Glomerular endothelial cell (primary cell): ENCODE measurements at places on chromosomes 4 and X.

- DNase-seq, result no peak
Observed at GRCh38 chr4:31366041-31366440, 645.9 kb downstream of the PCDH7 start.

DNA sequence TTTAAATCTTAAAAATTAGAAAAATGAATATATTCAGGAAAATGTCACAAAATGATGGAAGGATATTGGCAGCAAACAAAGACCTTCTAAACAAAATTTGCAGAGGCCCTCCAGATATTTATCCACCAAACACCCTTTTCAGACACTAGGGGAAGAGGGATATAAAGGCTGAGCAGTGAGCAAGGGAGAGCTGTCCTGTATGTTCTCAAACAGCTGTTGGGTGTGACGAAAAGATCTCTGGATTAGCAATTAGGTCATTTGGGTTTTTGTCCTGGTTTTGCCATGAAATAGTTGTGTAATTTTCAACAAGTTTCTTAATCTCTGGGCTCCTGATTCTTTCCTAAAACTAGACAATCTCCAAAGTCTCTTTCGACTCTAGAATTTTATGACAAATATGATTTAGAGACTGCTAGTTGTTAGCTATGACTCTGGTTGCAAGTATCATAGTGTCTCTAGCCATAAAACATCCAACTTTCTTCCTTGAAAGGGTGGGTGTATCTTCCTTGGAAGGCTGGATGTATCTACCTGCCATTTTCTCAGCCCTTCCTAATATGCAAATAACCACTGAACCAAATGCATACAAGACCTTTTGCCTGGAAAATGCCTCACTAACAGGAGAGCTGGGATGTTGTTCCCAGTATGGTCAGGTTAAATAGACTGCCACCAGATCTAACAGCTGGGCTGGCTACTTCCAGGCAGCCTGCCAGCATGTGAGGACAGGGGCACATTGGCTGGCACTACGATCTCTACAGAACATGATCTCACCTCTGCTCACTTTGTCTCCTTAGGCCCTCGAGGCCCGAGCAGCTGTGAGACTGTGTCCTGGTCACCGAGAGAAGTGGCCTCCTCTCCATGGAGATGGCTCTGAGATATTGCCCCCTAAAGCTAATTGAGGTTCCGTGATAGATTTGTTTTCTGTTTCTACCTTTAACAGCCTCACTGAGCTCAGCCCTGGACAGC is 225.5 kb upstream of the JADE1 start:
- DNase-seq, result no peak

GRCh38 chr4:57854748-57855147 is 744.6 kb upstream of the IGFBP7 start:
- no peak for DNase-seq

DNA sequence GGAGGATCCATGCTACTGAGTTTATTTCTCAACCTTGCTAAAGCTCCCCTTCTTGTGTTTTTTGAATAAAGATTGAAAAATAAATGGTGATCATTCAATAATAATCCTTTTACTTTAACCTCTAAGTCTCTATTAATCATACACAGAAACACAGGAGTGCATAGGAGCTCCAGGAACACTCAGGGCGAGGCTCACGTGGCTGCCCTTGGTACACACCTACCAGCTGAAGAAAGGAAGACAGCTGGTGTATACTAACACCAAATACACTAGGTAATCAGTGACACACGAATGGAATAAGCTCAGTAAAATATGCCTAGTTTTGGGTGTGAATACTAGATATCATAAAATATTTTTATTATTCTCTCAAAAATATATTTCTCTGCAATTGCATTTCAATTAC is 26.2 kb downstream of the CCDC149 start:
- DNase-seq, result no peak

DNA sequence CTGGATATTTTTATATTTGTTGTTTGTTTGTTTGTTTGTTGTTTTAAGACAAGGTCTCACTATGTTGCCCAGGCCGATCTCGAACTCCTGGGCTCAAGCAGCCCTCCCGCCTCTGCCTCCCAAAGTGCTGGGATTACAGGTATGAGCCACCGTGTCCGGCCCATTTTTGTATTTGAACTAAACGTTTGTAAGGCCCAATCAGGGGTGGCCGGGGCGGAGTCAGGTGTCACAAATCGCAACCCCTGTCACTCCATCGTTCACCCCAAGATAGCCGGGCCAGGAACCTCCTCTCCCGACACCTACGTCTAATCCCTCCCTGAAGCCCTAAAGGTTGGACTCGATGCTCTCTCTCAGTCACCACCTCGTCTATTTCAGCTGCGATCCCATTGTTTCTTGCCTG is 722 bp upstream of the EFHC2 start:
- no peak for DNase-seq

- no peak for DNase-seq
Observed at GRCh38 chr4:16083241-16084191, at the start of gene PROM1. PROM1 (minus strand) TSS chr4:16084023; CDS start chr4:16075906, 8,117 bp downstream.

DNA sequence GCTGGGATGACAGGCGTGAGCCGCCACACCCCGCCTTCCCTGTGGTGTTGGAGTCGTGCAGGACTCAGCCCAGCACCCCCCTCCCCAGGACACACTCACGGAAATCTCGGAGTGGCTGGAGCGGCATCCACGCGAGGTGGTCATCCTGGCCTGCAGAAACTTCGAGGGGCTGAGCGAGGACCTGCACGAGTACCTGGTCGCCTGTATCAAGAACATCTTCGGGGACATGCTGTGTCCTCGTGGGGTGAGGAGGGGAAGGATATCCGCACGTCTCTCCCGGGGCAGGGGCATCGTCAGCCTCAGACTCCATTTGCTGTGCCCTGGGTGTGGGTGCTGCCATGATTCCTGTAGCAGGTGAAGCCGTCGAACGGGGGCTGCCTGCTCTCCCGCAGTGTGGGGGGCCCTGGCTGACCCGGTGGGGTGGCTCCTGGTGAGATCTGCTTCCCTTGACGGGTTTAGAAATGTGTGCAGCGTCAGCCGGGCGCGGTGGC is 10.3 kb downstream of the PLCXD1 start:
- DNase-seq, result no peak

- DNase-seq, result no peak
Observed at GRCh38 chrX:94430091-94430490, 756.1 kb downstream of the FAM133A start.

GRCh38 chrX:155231163-155231562 is 14.9 kb downstream of the VBP1 start:
- DNase-seq, result no peak

- no peak for DNase-seq
Observed at GRCh38 chr4:173264245-173264644, 69.9 kb downstream of the HMGB2 start.

DNA sequence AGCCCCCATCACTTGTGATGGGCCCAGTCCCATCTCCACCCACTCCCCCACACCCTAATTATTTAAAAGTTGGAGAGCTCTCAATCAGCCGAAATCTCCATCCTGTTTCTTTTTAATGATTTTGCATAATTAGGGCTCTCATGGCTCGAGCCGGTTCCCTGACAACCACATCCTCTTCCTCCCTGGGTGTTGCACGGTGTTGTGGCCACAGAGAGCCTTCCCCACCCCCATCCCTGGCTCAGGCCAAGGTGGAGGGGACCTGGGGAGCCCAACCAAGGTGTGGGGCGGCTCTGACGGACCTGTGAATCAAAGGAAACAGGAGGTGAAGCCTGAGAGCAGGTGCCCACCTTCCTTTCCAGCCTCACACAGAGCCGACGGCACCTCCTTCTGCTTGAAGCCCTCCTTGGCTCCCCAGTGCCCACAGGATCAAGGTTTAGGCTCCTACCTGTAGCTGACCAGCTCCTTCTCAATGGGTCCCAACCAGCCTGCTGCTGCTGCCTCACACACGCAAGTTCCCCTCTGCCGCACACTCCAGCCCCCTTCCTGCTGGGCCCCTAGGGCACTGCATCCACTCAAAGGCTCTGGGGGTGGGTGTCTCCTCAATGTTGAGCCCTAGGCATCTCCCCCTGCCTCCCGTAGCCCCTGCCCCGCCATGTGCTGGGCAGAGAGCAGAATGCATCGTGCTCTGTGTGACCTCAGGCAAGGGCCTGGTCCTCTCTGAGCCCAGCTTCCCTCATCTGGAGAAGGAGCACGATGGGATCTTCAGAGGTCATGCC is 68.7 kb downstream of the WFS1 start:
- DNase-seq, result no peak

DNA sequence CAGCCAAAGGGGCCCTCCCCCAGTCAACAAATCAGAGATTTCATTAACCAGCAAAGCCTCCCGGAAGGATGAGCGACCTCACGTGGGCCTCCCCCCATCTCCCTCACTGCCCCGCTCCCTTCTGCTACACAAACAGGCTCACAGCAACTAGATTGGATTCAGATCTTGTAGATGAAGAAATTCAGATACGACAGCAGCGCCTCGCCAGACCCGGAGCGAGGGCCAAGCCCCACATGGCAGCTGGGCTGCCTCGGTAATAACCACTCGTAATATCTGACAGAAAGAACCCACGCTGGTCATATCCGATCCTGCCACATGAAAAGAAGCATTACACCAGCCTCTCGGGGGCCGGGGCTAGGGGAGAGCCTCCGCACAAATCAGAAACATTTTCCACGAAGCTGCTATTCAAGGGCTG is 581.3 kb downstream of the BCOR start:
- DNase-seq, result no peak

GRCh38 chr4:168865854-168866253 is 144.2 kb downstream of the CBR4 start:
- no peak for DNase-seq

DNA sequence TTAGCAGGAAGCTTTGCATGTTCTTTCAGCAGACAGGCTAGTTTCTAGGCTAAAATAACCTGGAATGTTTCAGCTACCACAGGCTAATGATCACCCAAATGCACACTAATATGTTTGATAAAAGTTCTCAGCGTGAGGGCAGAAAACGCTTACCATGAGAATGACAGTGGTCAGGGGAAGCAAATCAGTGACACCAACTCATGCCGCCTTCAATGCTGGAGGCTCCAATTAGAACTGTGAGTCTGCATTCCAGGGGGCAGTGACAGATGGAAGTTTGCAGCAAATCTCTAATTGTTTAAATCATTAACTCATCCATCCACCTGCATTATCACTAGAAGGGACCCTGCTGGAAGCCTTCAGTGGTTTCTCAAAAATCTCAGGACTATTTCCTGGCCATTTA is 43.2 kb downstream of the ANOS1 start:
- no peak for DNase-seq

GRCh38 chrX:46311581-46312120 is 233.6 kb downstream of the ZNF674 start:
- DNase-seq, result no peak

- DNase-seq, result no peak
Observed at GRCh38 chrX:29580560-29580959, 634.8 kb upstream of the MAGEB2 start.

GRCh38 chr4:10111067-10111801 is 5.4 kb downstream of the WDR1 start:
- no peak for DNase-seq

- DNase-seq, result no peak
Observed at GRCh38 chr4:113331811-113332210, 282.4 kb downstream of the ANK2 start.

GRCh38 chrX:110180176-110180927 is 137.5 kb downstream of the AMMECR1 start:
- DNase-seq, result no peak

DNA sequence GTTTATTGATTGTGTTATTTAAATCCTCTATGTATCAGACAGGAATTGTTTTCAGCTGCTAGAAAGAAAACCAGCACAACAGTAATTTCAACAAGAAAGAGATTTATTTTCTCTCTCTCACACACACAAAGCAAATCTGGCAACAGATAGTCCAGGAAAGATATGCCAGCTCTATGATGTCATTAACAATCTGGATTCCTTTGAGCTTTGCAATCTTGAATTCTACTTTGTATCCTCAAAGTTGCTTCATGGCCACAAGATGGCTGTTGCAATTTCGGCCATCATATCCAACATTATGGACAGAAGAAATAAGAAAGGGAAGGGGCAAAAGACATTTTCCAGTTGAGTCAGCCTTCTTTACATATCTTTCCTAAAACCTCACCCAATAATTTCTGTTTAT is 19.8 kb upstream of the FMR1 start:
- DNase-seq, result no peak

DNA sequence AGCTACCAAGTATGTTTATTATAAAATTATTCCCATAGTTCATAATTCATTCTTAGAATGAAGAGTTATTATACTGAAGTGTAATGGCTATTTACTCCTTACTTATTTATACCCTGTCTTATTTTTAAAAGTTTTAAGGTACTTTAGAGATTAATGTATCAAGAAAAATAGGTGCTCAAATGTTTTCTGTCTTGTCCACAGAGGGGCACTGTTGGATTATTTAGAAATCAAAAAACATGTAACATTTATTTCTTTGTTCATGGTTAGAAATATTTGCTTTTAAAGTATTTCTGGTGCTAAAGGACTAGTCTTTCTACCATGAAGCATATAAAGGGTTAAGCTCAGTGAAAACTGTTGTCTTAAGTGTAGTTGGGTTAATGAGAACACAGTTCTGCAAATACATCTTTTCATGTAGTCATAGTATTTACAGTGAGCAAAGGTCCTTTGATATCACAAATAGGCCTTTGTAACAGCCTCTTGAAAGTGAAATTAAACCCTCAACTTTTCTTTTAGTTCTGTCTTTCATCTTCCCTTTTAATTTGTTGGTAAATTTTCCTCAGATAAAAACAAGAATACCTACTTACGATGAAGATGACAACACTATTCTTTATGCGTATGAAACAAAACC is 7.7 kb downstream of the SCML1 start:
- DNase-seq, result no peak

GRCh38 chr4:109548655-109549054 is 11.4 kb upstream of the MCUB start:
- DNase-seq, result peak; percentile 85

DNA sequence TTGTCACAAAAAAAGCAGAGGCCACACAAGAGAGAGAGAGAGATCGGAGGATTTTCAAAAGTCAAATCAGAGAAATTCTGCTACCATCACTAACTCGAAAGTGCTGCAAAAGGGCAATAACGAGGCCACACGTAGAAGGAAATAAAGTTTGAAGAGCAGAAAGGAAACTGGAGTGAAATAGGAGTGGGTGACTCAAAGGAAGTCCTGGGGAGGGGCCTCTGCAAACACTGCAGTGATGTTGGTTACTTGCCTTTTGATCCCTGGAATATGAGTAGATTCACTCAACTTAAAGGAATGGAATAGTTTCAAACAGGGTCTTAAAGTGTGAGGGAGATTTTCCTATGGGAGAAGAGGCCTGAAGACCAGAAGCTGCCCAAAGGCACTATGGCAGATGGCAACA is 663.4 kb upstream of the LCORL start:
- DNase-seq, result no peak

DNA sequence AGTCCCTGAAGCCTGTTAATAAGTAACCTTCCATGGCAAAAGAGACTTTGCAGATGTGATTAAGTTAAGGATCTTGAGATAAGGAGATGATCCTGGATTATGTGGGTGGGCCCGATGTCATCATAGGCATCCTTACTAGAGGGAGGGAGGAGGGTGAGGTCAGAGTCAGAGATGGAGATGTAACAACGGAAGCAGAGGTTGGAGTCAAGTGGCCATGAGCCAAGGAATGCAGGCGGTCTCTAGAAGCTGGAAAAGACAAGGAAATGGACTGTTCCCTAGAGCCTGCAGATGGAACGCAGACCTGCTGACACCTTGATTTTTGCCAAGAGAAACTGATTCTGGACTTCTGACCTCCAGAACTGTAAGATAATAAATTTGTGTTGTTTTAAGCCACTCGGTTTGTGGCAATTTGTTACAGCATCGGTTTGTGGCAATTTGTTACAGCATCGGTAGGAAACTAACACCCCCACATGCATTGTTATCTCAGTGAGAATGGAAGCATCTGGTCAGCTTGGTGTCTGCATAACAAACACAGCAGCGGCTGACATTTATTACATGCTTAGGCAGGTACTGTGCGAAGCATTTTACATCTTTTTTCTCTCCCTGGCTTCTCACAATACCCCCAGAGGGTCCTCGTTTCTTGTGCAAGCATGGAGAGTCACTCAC is 55.6 kb downstream of the CLDN34 start:
- DNase-seq, result no peak
